ENCODE measurements at places on chromosomes 16 and 17.

DNA sequence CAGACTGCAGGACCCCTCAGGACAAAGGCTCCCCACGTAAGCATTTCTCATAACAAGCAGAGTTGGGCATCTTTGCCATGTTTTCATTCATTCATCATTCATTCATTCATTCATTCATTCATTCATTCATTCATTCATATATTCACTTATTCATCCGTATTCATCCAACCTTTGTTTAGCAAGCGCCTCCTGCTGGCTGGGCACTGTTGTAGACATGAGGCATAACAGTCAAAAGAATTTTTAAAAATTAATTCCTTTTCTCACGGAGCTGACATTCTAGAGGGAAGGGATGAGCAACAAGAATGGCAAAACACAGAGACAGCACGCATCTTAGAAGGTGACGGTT is 351.7 kb upstream of the TNRC6C start:
- DNase-seq, result no peak

- no peak for DNase-seq
These were observed 6.7 kb downstream of the TOM1L1 start for GRCh38 chr17:54907376-54907775.

GRCh38 chr17:50647187-50647586 is 12.5 kb downstream of the ABCC3 start:
- no peak for DNase-seq

DNA sequence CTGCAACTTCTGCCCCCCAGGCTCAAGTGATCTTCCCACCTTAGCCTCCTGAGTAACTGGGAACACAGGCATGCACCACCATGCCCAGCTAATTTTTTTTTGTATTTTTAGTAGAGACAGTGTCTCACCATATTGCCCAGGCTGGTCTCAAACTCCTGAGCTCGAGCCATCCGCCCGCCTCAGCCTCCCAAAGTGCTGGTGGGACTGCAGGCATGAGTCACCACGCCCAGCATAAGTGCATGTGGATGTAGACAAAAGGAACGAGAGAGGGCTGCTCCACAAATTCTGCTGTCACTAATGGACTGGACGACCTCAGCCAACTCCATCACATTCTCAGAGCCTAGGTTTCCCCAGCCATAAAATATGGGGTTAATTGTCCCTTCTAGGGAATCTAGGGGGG is 7.7 kb upstream of the SP2 start:
- no peak for DNase-seq

DNA sequence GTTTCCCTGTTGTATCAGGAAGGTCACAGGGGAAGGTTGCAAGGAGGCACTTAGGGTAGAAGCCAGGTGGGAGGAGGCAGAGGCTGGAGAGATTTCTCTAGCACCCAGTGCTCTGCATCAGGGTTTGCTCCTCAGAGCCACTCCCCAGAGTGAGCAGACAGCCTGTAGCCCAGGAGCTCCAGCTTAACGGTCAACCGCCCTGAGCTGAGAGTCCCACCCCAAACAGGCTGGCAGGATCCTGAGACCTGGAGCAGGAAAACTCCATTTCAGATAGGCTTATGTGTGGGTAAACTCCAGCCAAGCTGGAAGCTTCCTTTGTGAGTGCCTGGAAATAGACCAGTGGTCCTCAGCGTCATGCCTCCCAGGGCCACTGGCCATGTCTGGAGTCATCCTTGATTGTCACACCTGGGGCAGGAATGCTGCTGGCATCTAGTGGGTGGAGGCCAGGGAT is 37.9 kb downstream of the MPRIP start:
- no peak for DNase-seq

DNA sequence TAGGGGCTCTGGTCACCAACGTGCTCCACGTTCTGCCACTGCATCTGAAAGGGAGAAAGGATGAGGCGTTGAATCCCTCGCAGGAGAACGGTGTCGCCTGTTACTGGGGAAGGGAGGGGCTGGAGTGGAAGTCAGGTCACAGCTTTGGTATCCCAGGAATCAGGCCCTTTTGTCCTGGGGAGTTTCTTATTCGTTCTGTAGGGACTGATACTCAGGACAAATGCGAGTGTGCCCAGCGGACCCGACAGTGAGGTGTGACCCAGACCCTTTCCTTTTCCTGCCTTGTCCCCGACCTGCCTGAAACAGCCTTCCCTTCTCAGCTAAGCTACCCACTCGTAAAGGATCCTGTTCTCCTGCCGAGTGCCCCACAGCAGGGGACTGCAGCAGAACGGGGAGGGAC is 177.5 kb downstream of the VPS53 start:
- DNase-seq, result no peak

- DNase-seq, result no peak
These were observed 762 bp upstream of the CSF3 start for GRCh38 chr17:40014375-40014980.

DNA sequence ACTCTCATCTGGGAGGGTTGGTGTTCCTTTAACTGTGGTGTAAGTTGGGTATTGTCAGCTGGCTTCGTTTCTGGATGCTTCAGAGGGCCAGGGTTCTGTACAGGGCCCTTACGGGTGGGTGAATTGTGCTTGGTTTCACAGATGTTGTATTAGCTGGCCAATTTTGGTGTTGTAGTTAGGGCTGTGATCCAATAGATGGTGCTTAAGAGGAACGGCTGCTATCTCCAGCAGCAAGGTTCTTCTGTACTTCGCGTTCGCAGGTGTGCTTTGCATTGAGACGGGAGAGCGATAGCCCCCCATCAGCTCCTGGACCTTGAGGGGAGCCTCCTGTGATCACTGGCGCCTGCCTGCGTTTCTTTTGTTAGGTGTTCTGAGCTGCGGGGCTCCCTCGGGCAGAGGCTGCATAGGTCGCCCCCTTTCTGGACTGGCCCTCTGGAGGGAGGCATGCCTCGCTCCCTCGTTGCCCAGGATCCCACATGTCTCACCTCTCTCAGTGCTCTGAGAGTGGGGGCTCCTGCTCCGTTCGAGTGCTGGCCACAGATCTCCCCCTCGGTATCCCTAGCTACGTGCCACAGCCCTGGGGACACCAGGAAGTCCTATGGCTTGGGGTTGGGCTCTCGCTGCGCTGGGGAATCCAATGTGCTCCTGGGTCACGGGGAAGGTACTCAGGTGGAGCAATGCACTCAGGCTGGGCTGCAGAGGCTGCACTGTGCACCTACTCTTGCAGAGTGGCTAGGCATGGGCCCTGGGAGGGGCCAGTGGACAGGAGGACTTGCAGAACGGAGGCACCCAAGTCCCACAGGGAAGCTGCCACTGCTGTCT is 837 bp upstream of the PRDM7 start:
- no peak for DNase-seq

DNA sequence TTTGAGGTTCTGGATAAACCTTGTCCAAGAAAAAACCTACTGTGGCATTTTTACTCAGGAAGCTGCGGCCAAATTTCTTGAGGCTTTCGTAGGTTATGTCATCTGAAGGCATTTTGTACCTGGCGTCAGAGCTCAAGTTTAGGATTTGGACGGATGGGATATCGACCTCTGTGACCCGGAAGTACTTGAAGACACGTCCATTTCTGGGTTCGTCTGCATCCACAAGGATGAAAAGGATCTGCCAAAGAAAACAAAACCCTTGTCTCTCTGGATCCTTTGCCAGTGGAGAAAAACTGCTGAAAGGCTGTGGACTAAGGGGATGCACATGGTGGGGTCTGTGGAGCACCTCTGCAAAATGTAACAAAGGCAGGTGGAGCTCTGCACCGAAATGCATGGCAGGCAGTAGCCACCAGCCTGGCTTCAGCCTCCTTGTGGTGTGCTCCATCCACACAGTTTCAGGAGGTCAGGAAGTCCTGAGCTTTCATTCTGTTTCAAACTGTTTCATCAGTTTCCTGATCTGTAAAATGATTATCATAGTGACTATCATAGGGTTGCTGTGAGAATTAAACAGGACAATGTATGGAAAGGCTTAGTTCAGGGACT is 17.0 kb upstream of the UMOD start:
- no peak for DNase-seq

DNA sequence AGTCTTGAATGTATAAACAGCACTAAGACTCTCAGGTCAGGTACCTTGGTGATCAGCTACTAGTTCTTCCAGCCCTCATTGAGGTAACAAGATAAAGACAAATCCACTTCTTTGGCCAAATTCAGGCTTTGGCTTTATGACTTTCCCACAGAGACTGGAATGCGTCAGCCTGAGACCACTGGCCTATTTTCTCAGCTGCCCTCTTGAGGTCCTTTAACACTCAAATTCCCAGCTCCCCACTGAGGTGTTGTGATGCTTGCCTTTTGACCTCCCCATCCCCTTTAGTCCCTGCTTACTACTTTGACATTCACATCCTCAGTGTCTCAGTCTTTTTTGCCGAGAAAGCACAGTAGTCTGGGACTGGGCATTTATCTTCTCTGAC is 10.6 kb downstream of the TNFAIP1 start:
- DNase-seq, result no peak

- no peak for DNase-seq
These were observed 27.1 kb upstream of the SNN start for GRCh38 chr16:11640987-11641817.

- peak; percentile 59 for DNase-seq
These were observed 4.4 kb upstream of the ARMC7 start for GRCh38 chr17:75105126-75106080.

DNA sequence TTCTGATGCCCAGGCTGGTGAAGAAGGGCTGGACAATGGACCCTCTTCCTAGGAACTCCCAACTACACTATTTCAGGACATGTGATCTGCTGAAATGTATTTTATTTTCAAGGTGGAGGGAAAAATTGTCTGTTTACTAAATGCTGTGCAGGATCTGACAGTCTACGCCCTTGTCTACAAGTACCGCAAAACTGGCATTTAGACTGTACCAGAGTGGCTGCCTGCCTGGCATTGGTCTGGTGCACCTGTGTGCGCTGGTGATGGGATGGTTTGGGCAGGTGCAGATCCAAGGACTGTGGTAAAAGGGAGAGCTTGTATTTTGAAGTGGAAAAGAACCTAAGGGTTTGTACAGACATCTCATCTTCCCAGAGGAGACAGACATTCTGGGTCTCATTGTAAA is 79.7 kb downstream of the AIPL1 start:
- DNase-seq, result no peak

GRCh38 chr16:19935694-19936093 is 51.0 kb upstream of the GPRC5B start:
- DNase-seq, result no peak

DNA sequence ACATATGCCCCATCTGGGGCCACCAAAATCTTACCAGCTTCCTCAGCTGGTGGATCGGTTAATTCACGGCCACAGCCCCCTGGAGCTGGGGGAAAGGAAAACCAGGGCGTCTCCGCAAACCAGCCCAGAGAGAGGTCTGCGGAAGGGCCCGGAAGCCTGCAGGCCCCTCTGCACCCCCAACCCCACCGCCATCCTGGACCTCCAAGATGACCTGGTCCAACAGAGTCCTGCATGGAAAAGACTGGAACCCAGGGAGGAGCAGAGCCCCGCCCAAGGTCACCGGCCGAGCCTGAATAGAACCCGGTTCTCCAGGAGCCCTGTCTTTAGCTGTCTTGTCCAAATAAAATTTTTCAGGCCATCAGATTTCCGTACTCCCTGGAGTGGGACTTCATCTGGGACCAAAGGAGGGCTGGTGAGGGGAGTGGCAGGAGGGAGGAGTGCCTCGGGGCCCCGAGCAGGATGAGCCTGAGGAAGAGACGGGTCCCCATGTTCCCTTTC is 37.4 kb upstream of the NDRG4 start:
- DNase-seq, result no peak

DNA sequence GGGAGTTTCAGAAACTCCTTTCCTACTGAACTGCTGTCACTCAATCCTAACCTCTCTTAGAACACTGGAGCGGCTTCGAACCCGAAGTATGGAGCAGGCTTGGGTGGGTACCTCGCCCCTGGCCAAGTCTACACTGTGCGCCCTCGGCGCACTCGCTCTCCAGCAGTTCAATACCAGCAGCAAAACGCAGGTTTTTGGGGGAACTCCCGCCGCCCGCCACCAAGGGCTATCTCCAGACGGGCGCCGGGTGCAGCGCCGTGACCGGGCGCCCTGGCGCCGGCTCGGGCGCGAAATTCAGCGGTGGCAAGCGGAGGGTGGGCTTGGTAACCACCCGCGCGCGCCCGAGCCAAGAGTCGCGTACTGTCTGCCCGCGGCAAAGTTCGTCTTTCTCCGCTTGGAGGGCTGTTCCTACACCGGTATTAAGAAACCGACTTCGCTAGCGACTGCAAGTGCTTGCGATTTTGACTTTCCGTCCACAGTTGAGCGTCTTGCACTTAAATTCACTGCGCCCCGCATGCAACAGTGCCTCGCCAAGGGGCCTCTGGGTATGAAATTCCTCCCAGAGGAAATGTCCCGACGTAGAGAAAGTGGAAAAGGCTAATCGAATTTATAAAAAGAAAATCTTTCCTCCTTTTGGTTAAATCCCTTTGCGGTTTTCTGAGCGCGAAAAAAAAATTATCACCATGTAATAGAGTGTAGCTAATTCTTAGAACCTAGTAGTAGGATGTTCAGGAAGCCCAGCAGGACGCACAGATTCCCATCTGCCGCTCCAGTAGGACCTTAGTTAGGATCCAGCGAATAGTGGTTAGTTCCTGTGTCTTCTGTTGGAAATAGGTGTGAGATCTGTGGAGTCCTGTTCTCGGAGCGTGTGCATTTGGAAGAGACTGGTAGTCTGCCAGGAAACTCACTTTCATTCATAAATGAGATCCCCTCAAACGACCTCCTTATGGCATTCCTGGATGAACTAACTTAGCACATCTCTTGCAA is 5.0 kb upstream of the SALL1 start:
- no peak for DNase-seq

GRCh38 chr16:81369888-81370504 is 55.2 kb downstream of the GAN start:
- no peak for DNase-seq

GRCh38 chr17:19006698-19007097 is 2.1 kb upstream of the FAM83G start:
- no peak for DNase-seq

GRCh38 chr16:86824751-86825296 is 246.5 kb downstream of the FOXL1 start:
- DNase-seq, result no peak

DNA sequence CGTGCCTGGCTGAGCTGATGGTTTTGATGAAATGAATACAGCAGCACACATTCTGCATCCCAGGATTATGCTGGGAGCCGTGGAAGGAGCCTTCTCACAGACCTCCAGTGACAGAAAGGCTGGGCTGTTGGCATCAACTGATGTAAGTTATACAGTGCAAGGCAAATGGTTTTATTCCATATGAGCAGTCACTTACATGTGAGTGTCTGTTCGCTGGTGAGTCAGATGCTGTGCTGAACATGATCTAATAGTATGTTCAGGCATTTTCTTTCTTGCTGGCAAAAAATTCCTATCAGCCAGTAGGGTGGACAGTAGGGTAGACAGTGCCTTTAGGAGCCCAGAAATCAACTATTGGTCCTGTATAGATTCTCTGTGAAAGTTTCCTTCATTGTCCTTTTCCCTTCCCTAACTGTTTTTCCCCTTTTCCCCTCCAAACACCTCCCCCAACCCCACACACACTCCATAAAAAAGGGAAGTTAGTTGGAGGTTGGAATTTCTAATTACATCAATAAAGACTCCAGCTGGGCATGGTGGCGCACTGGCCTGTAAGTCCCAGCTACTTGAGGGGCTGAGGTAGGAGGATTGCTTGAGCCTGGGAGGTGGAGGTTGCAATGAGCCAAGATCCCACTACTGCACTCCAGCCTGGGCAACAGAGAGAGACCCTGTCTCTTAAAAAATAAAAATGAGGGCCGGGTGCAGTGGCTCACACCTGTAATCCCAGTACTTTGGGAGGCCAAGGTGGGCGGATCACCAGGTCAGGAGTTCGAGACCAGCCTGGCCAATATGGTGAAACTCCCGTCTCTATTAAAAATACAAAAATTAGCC is 36.2 kb downstream of the LDHD start:
- no peak for DNase-seq

- peak; percentile 63 for DNase-seq
These were observed 16.9 kb downstream of the SRCAP start for GRCh38 chr16:30715750-30716445.

Data from stimulated activated CD8-positive, alpha-beta memory T cell treated with anti-CD3 and anti-CD28 coated beads, Interleukin-4, amount 100 ng/mL, for 48 hours (primary cell).